Smooth muscle cell of trachea (primary cell): ENCODE measurements at places on chromosomes 6 and 20. TPM values are rescaled to one million over a fixed set of nuclear protein-coding genes. Genes with fewer than 3 reads are reported as not detected.

SLC13A3 gene
- total RNA-seq, result 2.9 and 6.0 TPM in 2 replicates

BMP2 gene
- total RNA-seq, result 4.2 and 20.7 TPM in 2 replicates

FAM229B gene
- 14.4 and 26.2 TPM in 2 replicates for total RNA-seq

COL19A1 gene
- total RNA-seq, result 0.33 TPM in 1 of 2 replicates, not detected in the other

TMEM14B gene
- 77.9 and 139 TPM in 2 replicates for total RNA-seq

VGLL2 gene
- not detected in 2 replicates for total RNA-seq

F13A1 gene
- not detected in 2 replicates for total RNA-seq

GABRR1 gene
- total RNA-seq, result not detected in 2 replicates

TFAP2C gene
- not detected in 2 replicates for total RNA-seq
